ENCODE measurements at places on chromosomes 2 and 18.

DNA sequence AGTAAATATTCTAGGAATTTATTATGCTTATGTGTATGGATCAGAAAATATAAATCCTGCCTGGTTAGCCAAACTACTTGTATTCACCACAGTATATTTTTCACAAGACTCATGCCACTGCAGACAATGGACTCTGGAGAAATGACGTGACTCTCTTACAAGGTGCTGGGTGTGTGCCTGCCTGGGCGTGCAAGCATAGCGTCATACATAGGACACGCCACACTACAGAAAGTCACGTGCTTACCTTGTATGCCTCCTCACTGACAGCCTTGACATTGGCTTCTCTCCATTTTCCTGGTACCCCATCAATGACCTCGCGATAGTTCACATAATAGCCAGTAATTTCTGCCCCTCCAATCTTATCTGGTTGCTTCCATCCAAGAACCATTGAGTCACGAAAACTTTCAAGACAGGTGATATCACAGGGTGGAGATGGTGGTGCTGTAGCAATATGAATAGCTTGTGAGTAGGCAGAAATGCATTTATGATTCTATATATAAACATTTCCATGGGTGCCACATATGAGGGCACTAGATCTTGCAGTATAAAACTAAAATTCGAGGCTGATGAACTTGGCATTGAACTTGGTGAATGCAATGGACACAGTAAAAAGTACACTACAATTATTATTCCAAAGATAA is 93.2 kb downstream of the MYOM1 start:
- peaks cover 10% of the 10 kb centered on the region for H3K4me1 ChIP-seq
- no peak overlapping the region for H3K4me3 ChIP-seq
- no peaks in the 10 kb centered on the region for H3K27me3 ChIP-seq
- H3K27ac ChIP-seq, result no peak overlapping the region
- DNase-seq, result no peak
- H3K36me3 ChIP-seq, result no peaks in the 10 kb centered on the region

GRCh38 chr2:145685383-145686050 is 1165.6 kb upstream of the ZEB2 start:
- no peaks in the 10 kb centered on the region for H3K27me3 ChIP-seq
- DNase-seq, result no peak

DNA sequence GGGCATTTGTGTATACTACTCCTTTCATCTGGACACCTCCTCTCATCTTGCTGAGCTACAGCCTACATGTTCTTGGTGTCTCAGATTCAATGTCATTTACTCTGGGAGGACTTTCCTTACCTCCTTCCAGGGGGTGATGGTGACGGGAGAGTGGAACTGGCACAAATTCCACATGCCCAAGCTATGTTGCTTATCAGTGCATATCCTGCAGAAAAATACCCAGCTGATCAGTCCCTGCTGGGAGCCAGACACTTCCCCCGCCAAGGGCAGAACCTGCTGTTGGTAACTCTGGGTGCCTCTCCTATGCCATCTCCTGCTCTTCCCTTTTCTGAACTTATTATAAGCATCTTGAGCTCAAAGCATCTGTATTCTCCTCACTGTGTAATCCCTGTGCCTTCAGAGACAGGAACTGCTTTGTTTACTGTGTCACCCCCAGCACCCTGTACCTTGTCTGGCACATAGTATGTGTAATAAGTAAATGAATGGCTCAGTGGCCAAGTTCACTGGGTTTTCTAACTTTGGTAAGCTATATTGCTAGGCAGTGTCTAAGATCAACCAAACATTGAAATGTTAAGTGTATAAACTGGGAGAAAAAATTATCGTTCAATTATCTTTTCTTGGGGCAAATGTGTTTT is 87.7 kb upstream of the LPIN2 start:
- DNase-seq, result no peak
- H3K4me3 ChIP-seq, result no peak overlapping the region
- H3K27me3 ChIP-seq, result peaks cover 2% of the 10 kb centered on the region

DNA sequence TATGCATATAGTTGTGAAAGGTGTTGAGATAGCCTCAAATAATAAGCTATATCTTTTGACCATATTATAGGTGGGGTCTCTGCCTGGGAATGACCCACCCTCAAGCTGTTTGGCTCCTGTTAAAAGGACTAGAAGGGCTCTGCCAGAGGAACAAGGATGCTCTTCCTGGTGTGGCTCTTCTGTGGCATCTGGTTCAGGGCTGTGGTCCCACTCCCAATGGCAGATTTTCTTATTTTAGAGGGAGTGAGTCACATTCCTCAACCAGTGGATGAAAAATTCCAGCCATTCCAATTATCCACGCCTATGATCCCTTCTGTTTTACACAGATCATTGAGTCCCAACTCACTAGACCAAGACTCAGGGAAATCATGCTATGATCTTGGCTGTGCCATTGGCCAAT is 119.9 kb downstream of the PARD3B start:
- no peak overlapping the region for H3K27ac ChIP-seq
- DNase-seq, result no peak
- no peaks in the 10 kb centered on the region for H3K27me3 ChIP-seq
- no peaks in the 10 kb centered on the region for H3K36me3 ChIP-seq

GRCh38 chr2:95374921-95375471 is 27.5 kb upstream of the FAHD2A start:
- H3K4me3 ChIP-seq, result no peak overlapping the region
- peaks cover 6% of the 10 kb centered on the region for H3K27me3 ChIP-seq
- no peak overlapping the region for H3K27ac ChIP-seq
- no peaks in the 10 kb centered on the region for H3K36me3 ChIP-seq
- H3K4me1 ChIP-seq, result peaks cover 7% of the 10 kb centered on the region
- no peak for DNase-seq

DNA sequence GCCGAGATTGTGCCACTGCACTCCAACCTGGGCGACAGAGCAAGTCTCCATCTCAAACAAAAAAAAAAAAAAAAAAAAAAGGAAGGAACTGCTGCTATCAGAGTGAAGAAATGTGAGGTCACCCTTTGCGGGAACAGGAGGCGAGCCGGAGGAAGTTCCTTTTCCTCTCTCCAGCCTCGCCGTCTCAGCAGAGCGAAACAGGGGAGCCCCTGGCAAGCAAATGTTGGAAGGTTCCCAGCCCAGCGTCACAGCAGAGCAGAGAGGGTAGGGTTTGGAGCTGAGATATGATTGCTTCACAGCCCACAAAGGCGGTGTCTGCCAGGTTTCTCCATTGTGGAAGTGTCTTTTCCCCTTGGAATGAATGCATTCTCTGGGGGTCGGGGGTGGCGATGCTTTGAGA is 28.5 kb downstream of the SLC20A1 start:
- DNase-seq, result no peak
- peaks cover 9% of the 10 kb centered on the region for H3K27me3 ChIP-seq
- peaks cover 10% of the 10 kb centered on the region for H3K4me1 ChIP-seq
- H3K4me3 ChIP-seq, result no peak overlapping the region
- H3K27ac ChIP-seq, result no peak overlapping the region

DNA sequence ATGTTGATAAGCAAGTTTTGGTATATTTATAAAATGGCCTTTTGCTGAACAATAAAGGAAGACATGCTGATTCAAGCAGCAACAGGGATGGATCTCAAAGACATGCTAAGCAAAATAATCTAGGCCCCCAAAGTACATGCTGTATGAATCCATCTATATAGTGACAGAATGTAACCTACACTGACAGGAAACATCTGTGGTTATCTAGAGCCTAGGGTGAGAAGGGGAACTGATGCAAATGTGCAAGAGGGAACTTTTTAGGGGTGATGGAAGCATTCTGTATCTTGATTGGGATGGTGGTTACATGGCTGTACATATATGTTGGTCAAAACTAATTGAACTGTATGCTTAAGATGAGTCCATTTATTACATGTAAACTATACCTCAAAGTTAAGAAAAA is 24.2 kb downstream of the CNRIP1 start:
- no peak overlapping the region for H3K27ac ChIP-seq
- no peak overlapping the region for H3K4me3 ChIP-seq
- H3K4me1 ChIP-seq, result peaks cover 7% of the 10 kb centered on the region

DNA sequence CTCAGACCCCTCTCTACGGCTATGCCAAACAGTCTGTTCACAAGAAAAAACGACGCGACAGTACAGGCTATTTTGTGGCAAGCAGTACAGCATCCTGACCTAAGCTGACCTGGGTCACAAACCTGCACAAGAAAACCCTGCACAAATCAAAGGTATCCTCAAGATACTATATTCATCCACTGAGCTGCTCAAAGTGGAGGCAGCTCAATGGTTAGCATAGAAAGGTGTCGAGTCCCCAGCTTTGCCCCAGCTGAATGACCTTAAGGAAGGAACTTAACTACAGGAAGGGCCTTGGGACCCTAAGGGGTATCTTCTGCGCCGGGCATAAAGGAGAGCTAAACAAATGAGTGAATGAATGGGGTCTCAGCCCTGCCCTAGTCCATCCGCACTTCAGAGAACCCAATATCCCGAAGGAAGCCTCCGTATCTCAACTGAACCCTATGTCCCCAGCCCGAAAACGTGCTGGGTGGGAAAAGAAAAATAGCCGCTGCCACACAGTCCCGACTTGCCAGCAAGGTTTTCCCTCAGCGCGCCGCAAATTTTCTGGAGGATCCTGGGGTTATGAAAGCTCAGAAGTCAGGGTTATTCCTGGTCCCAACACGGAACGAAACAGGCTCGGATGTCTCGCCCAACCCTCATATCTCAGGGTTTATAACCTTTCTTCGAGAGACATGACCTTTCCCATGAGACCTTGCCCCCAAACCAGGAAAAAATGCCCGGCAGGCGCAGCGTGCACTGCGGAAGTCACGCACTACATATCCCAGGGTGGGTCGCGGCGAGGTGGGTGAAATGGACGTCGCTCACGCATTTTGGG is at the start of gene FASTKD1:
Gene FASTKD1 (minus strand): TSS at position 706 of the 814 bp plus-strand sequence. CDS start 1,836 bp downstream, outside the sequence.
- peak within 1 kb of the TSS; percentile 99 for H3K4me3 ChIP-seq
- DNase-seq, result peak; percentile 92
- peak within 1 kb of the TSS; percentile 88 for H3K27ac ChIP-seq

Measured in activated CD8-positive, alpha-beta T cell treated with anti-CD3 and anti-CD28 coated beads, Interleukin-2, amount 10 ng/mL, durations not matched to agents 7 days and 5 days (primary cell).